ENCODE measurements at places on chromosomes 5 and 9.

- no peak for DNase-seq
Observed at GRCh38 chr5:111929867-111930266, 172.9 kb upstream of the NREP start.

DNA sequence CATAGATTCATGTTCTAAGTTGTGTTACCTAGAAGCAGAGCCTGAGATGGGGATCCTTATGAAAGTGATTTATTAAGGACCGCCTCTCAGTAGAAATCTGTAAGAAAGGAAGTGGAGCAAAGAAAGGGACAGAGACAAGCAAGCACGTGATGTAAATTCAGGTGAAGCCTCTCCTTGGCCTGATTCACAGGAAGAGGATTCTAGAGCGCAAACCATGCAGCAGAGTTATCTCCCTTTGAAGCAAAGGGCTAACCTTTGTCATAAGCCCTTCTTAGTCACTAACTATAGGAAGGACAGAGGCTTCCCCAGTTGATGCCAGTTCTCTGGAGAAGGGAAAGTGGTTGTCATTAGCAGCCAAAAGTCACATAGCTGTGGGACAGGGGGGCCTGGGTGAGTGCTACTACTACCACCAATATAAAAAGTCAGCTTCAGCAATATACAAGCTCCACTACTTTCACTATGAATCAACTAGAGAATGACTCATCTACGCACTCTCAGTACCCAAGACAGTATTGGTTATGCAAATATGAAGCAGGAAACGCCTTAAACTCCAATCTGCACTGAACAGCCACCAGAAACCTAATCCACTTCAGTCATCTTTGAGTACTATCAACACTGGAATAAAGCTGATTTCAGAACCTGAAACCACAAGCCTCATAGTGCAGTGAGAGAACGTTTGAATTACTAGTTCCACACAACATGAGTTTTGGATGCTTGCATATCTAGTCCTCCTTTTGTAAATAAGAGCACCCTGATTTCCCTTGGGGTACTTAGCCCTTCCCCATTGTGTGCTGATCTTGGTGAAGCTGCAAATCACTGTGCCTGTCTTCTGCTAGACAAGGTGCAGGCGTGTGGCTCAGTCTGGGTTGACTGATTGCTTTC lies 162.7 kb downstream of the ZNF608 start:
- no peak for DNase-seq

DNA sequence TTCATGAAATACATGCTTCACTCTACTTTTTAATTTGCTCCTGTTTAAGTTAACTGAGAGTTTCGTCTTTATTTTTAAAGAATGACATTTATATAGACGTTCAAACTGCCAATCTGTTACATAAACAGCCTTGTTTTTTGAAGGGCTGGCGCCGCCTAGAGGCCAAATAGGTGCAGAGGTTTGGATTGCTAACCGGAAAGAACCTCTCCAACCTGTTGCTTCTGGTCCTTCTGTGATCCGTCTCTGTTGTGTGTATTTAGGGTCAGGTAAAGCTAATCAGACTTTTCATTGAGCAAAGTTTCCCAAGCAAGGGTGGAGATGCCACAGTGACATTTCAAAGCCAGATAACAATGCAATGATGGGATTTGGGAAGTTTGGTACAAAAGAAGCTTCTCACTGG lies 39.5 kb upstream of the GLIS3 start:
- peak; percentile 90 for DNase-seq

DNA sequence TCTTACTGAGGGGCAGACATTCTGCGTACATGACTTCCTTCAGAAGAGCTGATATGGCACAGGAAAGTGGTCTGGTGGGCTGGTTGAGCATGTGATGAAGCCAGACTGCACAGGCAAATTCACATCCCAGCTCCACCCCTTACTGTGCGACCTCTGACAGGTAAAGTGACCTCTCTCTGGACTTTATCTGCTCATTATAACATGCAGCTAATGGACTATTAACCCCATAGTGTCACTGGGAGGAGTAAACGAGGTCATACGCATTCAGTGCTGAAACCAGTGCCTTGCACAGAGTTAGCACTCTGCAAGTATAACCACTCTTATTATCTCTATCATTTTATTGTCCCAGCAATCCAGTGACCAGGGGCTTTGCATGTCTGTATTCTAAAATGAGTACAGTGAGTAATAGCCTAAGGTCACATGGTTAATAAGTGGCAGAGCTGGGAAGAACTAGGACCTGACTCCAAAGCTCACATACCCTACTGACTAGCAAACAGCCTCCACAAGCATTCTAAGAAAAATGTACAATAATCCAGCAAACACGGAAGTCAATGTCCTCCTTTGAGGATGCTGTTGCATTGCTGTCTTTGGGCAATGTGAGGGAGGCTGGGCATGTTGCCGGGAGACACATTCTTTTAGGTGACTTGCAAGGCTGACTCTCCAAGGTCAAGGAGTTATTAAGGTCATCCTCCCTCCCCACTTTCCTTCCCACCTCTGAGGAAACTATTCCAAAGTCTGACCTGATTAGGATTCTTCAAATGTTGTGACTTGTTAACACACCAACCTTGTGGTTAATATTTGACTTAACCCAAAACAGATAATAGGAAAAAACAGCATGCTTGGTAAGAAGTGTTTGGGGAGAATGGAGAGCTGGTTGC lies 19.0 kb downstream of the GLRX start:
- DNase-seq: no peak

GRCh38 chr9:31908158-31908890 lies 476.1 kb upstream of the ACO1 start:
- DNase-seq: no peak

GRCh38 chr9:5263351-5264218 lies 32.4 kb downstream of the INSL4 start:
- DNase-seq: no peak

GRCh38 chr9:71249729-71250317 lies 128.4 kb upstream of the TRPM3 start:
- DNase-seq: peak; percentile 46

GRCh38 chr5:54608423-54609085 lies 91.0 kb downstream of the SNX18 start:
- no peak for DNase-seq

GRCh38 chr5:143715616-143716015 lies 96.3 kb upstream of the HMHB1 start:
- DNase-seq: no peak

DNA sequence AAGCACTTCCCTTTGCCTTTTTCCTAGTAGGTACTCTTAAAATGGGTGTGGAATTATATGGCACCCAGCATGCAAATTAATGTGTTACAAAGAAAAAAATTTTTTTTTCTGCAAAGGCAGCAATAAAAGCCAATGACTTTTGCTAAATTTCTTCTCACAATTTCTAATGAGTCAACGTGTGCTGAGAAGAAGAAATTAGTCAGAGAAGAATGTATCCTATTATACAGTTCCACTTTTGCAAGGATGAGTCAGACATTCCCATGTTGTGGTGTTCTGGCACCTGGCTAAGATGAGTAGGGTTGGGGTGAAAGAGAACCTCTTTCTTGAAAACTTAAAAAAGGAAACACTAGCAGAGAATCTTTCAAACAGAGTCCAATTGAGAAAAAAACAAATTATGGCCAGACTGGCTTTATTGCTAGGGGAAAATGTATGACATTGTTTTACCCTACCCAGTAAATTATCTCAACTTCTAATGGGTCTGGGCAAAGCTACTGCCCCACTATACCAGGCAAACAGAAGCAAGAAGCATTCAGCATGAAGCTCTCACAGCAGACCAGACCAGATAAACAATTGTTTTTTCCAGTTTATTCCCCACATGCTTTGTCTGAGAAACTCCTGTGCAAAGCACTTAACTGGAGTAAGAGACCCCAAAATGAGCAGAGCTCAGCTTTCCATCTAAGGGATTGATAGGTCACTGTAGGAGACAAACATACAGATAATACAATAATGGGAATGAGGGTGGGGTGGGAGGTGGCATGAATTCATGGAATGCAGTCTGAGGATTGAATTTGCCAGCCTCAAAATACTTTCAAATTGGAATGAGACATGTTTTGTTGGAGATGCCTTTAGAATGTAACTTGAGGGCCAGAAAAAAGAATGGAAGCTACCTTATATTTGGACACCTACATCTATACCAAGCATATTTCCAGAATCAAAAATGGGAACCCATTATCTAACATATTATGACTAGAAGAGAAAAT lies 220.8 kb upstream of the RFX3 start:
- DNase-seq: no peak

DNA sequence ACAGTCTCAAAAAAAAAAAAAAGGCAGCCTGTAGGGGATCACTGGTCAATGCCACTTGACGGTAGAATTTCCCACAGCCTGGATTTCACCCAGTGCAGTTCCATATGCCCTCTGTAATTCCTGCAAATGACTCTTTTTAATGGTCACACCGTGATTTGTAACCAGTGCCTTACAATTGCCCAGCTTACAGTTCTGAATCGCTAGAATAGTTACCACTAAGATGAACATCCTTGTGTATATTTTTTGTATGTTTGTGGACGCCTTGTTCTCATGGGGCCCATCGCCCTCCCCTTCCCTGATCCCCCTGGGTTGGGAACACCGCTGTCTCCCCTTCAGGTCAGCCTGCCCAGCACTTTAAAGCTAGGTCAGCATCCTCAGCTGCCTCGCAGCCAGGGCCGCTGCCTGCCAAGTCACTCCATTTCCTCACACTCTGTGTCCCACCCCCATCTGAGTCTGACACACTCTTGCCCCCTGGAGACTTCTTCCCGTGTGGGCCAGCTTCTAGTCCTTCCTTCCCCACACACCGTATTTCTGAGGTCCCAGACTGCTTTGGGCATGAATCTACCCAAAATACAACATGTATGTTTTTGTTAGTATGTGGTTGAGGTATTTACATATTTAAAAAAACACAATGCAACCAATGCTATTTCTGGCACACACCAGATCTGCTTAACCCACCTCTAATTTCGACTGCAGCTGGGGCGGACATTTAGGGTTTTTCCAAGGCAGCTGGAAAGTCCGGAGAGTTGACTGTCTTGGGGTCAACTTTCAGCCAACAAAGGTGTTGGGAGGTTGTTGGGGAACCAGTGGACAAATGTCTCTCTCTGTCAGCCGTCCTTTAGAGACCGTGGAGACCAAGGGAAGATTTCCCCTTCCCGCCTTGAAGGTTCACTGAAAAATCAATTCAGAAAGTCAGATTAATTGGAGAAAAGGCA lies 120.5 kb upstream of the NEK6 start:
- DNase-seq: no peak

DNA sequence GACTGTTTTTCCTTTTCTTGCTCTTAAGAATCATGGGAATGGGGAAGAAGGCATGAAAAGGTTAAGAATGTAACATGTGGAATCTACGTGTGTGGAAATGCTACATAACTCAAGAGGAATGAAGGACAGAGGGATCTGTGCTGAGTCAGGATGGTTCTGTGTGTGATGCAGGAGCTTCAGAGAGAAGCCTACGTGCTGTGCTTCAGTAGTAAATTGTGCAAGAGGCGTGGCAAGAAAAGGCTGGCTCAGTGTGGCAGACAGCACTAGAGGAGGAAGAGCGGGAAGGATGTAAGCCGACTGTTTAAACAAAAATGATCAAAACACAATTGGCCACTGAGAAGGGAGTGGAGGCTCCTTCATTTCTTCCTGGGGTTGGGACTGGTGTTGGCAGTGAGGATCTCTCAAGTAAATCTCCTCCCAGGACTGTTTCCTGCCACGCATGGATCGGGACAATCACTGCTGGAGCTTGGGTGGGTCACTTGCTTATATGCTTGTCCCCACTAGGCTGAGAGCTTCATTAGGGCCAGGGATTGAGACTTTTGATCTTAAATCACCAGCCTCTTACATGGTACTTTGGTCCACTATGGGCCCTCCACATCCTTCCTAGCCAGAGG lies 59.4 kb upstream of the BASP1 start:
- no peak for DNase-seq

DNA sequence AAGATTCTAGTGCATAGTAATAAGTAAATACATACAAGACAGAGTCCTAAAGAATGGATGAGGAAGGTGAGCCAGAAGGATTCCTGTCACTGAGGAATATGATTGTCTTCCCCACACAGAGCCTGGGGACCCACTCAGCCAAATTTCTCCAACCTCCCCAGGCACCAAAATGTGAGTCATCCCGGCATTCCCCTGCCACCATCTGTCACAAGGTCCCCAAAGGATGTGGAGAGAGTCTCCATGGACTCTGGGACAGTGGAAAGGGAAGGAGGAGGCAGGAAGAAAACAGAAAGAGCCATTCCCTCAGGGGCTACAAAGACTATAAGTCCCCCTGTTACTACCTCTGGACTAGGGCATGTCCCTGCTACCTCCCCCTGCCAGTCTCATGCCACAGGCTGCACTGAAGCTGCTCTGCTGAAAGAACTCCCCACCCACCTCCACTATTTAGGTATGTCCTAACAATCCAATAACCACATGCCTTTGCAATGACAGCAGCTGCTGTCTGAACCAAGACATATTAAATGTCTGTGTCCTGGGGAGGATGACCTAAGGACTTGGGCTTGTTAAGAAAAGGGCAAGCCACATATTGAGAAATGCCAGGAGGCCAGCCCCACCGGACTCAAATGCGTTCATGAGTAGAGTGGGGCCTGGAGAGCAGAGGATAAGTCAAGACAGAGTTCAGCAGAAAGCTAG lies 10.7 kb upstream of the OR5C1 start:
- no peak for DNase-seq

- no peak for DNase-seq
Observed at GRCh38 chr9:79221084-79221483, 350.7 kb upstream of the TLE4 start.

DNA sequence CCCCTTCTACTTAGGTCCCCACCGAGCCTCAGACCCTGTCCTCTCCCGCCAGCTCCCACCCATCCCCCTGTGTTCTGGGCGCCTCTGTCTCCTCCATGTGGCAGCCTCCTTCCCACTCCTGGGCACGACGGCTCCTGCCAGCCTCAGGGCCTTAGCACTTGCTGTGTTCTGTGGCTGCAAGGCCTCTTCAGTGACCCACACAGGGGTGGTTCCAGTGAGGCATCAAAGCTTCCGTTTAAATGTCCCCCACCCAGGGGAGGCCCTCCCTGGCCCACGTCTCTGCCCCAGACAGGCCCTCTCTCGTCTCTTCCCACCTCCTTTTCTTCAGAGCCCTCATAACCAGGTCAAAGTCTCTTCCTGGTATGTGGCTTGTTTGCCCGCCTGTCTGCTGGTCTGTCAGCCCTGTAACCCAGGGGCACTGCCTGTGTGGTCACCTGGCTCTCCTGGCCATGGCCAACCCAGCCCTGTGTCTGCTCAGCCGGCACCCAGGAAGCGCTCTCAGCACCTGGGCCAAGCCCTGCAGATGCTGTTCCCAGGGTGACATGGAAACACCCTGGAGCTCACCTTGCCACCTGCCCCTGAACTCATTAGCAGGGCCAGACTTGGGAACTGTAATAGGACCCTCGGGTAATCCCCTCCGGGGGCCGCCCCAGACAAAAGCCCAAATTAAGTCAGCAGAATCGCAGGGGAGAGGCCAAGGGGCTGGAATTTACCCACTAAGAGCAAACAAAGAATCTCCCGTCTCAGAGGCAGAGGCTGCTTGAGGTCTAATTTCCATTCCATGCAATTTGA lies 33.7 kb downstream of the LHX3 start:
- no peak for DNase-seq

DNA sequence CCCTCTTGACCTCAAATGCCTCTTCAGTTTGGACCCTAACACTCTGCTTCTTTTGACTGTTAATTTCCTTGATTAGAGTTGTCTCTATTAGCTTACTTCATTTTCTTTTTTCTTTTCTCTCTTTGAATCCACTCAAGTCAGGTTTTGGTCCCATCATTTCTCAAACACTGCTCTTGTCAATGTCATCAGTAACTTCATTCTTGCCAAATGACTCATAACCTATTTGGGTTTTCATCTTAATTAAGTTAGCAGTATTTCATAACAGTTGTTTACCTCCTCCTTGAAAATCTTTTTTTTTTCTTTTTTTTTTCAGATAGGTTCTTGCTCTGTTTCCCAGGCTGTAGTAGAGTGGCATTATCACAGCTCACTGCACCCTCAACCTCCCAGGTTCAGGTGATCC lies 119.6 kb downstream of the PARP8 start:
- no peak for DNase-seq

Data from testis (tissue), 5 donors.